ENCODE measurements at places on chromosomes 6 and 20. TPM values are rescaled to one million over a fixed set of nuclear protein-coding genes. Genes with fewer than 3 reads are reported as not detected.

Gene FAM184A
- total RNA-seq: 4.8 TPM

Gene ELOVL4
- 0.58 TPM for total RNA-seq

Gene TTBK1
- total RNA-seq: 0.06 TPM

Gene FAM110A
- total RNA-seq: 3.7 TPM

Gene TOX2
- total RNA-seq: 1.2 TPM

Gene RGS17
- total RNA-seq: 4.6 TPM

Gene CGA
- total RNA-seq: not detected

Gene LY6G5B
- total RNA-seq: 15.5 TPM

Gene MYLK2
- not detected for total RNA-seq

Gene ADTRP
- 2.3 TPM for total RNA-seq

Gene PKIB
- 1.00 TPM for total RNA-seq

Gene HSPA1L
- total RNA-seq: 0.84 TPM

Gene TMEM244
- total RNA-seq: not detected

Gene MMP24
- 0.35 TPM for total RNA-seq
